BJ (cell line): ENCODE measurements at places on chromosomes 7 and 10. TPM values are rescaled to one million over a fixed set of nuclear protein-coding genes. Genes with fewer than 3 reads are reported as not detected.

DNA sequence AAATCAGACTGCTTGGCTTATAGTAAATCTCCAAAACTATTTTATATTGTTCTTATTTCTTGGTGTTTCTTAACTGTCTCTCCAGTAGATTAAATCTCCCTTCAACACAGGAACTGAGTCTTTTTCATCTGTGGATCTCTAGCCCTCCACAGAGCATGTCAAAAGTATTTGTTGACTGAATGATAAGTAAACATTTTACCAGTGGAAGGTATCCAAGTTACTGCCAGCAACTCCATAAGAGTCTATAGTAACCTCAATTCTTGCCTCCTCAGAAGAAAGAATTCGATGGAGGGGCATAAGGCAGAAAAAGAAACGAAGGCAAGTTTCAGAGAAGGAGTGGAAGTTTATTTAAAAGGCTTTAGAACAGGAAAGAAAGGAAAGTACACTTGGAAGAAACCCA lies 293.9 kb upstream of the DKK1 start:
- no peak for DNase-seq

Gene ACTR3C
- polyA plus RNA-seq, result 0.60 and 0.91 TPM in 2 replicates

DNA sequence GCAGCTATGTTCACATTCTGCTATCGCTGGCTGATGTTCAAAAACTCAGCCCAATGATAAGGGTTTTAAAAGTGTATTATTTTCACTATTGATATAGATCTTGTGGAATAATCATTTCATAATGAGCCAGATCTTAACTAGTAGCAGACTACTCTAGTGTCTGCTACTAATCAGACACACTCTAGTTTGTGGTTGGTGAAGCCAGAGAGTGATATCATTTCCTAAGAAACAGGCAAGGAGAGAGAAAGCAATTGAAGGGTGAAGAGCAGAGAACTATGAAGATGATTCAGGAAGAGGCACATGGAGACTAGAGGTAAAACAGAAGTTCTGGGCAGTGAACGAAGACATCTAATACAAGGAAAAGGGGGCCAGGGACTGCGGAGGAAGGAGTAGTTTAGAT lies 58.2 kb upstream of the BET1 start:
- no peak for DNase-seq

DNA sequence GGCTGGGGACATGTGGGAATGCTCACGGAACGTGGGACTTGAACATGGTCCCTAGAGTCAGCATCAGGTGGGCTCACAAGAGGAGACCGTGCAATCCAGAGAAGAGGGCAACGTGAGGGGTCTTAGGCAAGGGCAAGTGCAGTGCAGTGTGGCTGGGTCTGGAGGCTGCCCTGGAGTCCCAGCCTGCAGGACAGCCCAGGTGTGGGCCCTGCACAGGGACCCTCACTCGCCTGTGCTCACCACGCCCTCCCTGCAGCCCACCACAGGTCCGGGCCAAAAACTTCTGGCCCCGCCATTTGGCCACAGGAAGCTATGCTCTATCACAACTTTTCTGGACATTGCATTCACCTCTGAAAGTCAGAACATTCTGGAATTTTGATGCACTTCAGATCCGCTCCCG lies 133.5 kb downstream of the PAXIP1 start:
- DNase-seq, result no peak

DNA sequence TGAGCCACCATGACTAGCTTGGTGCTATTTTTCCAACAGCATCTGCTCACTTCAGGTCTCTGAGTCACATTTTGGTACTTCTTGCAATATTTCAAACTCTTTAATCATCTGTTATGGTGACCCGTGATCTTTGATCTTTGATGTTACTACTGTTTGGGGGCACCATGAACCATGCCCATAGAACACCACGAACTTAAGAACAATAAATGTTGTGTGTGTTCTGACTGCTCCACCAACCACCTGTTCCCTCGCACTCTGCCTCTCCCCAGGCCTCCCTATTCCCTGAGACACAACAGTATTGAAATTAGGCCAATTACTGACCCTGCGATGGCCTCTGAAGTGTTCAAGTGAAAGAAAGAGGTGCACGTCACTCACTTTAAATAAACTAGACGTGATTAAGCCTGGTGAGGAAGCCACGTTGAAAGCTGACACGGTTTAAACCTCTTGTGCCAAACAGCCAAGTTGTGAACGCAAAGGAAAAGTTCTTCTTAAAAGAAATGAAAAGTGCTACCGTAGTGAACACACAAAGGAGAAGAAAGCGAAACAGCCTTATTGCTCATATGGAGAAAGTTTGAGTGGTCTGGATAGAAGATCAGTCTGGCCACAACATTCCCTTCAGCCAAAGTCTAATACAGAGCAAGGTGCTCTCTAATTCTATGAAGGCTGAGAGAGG lies 27.2 kb upstream of the ATP6V0A4 start:
- DNase-seq, result no peak

- DNase-seq, result no peak
Observed at GRCh38 chr7:156578578-156578940, 62.0 kb upstream of the RNF32 start.

- peak; percentile 42 for DNase-seq
Observed at GRCh38 chr10:77513781-77514331, 123.8 kb downstream of the KCNMA1 start.

Gene PTF1A
- not detected in 2 replicates for polyA plus RNA-seq

DNA sequence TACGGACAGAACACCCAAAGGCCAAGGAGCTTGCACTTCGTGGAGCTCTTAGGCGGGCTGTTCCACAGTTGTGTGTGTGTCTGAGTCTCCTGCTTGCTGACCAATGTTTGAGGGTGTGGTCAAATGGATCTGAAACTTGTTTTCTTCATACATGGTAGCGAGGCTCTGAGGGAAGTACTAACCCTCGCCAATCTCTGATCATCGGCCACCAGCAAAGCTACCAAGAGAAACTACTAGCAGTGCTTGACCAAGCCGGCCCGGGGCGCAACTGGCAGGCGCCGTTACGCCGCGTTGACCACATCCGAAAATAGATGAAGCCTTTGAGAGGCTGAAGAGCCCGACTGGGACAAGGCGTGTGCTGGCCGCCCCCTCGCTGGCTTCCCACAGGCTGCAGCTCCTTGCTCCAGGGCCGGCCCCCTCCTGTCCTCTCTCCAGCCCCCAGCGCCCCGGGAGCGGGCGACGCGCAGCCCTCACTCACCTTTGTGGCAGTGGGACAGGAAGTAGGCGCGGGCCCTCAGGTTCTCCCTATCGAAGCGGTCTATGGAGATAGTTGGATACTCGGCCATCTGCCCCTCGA lies 384 bp downstream of the DCLRE1C start:
- no peak for DNase-seq

- DNase-seq, result no peak
Observed at GRCh38 chr7:138212314-138212713, 136.1 kb downstream of the AKR1D1 start.

Gene ZCWPW1
- polyA plus RNA-seq, result 2.2 and 2.8 TPM in 2 replicates

Gene ZNF138
- 1.3 and 2.8 TPM in 2 replicates for polyA plus RNA-seq
